Natural killer cell treated with Interleukin-12 subunit alpha and Interleukin-12 subunit beta and Interleukin-15 and Interleukin-18, amount 100 ng/mL, for 72 hours (primary cell): ENCODE measurements at places on chromosomes 3 and 15. TPM values are rescaled to one million over a fixed set of nuclear protein-coding genes. Genes with fewer than 3 reads are reported as not detected.

DNA sequence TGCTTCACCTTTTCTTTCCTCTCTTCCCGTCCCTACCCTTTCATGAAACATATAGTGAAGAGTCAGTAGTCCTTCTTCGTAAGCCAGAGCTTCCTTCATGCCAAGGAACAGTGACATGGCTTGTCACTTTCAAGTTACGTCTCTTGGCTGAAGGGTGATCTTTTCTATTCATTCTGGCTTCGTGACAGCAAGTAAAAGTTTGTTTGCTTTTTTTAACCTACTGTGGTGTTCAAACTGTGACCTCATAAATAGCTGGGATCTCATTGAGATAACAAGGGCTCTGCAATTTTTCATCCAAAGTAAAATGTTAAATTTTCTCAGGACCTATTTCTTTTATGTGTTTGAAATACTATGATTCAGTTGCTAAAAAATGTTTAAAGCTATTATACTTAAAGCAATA lies 10.5 kb downstream of the CDIN1 start:
- DNase-seq, result no peak

DNA sequence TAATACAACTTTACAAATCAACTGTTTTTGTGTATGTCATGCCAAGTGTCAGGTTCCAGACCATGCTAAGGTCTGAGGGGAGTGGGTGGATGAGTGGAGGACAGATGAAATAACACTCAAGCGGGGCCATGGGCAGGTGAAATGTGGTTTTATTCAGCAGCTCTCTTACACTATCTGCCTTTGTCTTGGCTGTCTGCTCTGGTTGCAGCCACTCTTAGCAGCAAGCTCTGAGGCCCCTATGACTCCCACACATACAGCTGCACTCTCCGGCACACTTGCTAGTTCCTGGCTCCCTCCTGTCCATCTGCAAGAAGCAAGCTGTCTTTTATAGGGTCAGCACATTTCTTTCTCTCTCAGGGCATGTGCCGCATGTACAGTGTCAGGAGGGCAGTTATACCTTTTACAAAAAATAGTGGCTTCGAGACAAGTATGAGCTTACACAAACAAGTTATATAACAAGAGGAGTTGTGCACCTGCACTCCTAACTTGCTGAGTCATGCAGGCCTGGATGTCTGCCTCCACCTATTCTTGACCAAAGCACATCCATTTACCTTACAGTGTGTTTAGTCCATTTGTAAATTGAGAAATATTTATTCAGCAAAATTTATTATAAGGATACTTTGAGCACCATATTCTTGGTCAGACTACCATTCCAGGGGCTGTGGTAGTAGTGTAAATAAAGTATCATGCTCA lies 683.7 kb upstream of the CBLB start:
- no peak for DNase-seq

ZSCAN2 gene
- total RNA-seq, result 9.2 TPM

DNA sequence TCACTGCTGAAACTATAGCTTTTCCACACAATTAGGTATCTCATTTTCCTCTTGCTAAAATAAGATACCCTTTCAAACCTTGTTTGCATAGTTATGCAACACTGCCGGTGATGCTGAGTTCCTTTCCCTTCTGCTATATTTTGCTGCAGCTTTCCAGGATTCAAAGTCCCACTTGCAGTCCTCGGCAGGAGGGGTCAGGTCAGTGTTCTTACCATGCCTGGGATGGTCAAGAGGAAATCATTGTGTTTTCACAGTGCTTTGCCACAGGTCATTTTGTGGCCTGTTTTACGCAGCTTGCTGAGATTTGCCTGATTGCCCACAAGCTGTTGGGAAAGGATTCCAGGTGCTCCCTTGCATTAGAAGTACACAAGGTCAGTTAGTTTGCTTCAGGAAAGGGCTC lies 156.9 kb downstream of the B3GALNT1 start:
- no peak for DNase-seq

ETFA gene
- 120 TPM for total RNA-seq

FOXL2NB gene
- total RNA-seq, result not detected

GRCh38 chr3:117217760-117218316 lies 508.3 kb downstream of the TUSC7 start:
- no peak for DNase-seq

GRCh38 chr3:123752228-123752627 lies 131.9 kb downstream of the MYLK start:
- no peak for DNase-seq

GRCh38 chr15:97966924-97967620 lies 6.6 kb downstream of the ARRDC4 start:
- no peak for DNase-seq

RTP1 gene
- total RNA-seq, result not detected

GRCh38 chr15:60301024-60301423 lies 96.8 kb downstream of the ANXA2 start:
- no peak for DNase-seq

- DNase-seq, result peak; percentile 22
Observed at GRCh38 chr3:51712038-51712420, 5.2 kb downstream of the GRM2 start.

CCR2 gene
- 2.5 TPM for total RNA-seq

DNA sequence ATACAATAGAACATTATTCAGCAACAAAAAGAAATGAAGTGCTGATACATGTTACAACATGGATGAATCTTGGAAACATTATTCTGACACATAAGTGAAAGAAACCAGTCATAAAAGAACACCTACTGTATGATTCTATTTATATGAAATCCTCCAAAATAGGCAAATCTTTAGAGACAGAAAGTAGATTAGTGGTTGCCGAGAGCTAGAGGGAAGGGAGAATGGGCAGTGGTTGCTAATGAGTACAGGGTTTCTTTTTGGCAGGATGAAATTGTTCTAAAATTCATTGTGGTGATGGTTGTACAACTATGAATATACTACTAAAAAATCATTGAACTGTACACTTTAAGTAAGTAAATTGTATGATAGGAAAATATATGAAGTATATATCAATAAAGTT lies 6.3 kb upstream of the LRRC58 start:
- no peak for DNase-seq

DNA sequence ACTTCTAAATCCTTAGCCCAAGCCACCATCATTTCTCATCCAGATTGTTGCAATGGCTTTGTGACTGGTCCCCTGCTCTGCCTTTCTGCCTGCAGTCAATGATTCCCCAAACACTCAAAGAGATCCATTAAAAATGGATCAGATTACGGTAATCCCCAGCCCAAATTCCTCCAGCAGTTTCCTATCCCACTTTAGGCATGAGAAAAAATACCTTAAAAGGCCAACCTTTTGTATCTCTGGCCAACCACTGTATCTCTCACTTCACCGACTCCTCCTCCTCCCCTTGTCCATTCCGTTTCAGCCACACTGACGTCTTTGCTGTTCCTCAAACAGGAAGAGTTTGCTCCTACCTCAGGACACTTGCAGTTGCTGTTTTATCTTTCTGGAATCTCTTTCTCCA lies 20.9 kb upstream of the IL1RAP start:
- DNase-seq, result no peak

GRCh38 chr15:99452010-99452409 lies 113.8 kb upstream of the MEF2A start:
- DNase-seq, result peak; percentile 37

TMCO5A gene
- total RNA-seq, result not detected

GRCh38 chr15:83993591-83993990 lies 242.0 kb upstream of the GOLGA6L4 start:
- DNase-seq, result no peak

BMF gene
- 4.6 TPM for total RNA-seq

DNA sequence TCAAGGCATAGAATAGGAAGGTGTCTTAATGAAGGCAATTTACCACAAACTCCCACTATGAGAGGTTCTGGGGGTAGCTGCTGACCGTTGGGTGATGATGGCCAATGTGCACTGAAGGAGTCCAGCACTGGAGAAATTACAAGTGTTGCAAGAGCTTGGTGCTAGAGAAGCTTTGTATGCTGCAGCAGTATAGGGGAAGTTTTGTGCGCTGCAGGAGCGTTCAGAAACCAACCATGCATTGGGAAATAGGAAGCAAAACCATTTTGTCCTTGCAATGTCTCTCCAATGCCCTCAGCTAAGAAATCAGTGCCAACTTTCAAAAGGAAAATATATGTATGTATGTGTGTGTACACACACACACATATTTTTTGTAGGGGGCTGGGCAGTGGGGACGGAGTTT lies 441.6 kb upstream of the NAALADL2 start:
- DNase-seq, result no peak

GRCh38 chr15:70902107-70902506 lies 9.5 kb downstream of the LRRC49 start:
- DNase-seq, result no peak

DNA sequence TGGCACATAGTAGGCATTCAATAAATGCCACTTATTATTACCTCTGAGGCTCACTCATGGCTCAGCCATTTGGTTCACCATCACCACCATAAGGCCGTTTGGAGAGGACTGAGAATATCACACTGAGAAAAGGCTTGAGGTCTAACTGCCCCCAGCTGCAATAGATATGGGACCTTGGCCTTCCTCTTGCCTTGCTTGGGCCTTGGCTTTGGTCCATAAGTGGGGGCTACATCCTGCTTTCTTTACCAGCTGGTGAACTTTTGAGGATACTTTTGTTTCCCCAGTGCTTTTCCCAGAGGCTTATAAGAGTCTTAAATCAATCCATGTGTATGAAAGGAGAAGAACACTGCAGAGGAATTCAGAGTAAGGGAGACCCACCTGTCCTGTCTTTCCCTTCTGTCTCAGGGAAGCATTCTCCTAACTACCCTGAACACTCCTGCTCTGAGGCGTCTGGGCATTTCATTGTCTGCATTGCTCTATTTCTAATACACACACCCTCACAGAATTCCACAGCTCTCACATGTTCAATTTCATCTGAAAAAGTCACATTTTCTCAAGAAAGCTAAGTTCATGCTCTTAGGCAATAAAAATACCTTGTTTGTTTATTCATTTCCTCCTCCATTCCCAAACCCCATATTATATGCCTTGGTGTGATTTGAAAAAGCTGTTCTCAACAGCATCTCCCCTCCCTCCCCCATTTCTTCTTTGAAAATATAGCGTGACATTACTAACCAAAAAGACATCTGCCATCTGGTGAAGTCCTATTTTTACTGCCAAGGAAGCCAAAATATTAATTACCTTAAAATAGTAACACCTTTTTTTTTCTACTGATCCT lies 22.5 kb upstream of the KCNMB2 start:
- no peak for DNase-seq

GRCh38 chr3:123780656-123781055 lies 103.5 kb downstream of the MYLK start:
- no peak for DNase-seq

ALCAM gene
- total RNA-seq, result 8.0 TPM

- no peak for DNase-seq
Observed at GRCh38 chr3:165768680-165769079, 68.5 kb downstream of the BCHE start.

DNA sequence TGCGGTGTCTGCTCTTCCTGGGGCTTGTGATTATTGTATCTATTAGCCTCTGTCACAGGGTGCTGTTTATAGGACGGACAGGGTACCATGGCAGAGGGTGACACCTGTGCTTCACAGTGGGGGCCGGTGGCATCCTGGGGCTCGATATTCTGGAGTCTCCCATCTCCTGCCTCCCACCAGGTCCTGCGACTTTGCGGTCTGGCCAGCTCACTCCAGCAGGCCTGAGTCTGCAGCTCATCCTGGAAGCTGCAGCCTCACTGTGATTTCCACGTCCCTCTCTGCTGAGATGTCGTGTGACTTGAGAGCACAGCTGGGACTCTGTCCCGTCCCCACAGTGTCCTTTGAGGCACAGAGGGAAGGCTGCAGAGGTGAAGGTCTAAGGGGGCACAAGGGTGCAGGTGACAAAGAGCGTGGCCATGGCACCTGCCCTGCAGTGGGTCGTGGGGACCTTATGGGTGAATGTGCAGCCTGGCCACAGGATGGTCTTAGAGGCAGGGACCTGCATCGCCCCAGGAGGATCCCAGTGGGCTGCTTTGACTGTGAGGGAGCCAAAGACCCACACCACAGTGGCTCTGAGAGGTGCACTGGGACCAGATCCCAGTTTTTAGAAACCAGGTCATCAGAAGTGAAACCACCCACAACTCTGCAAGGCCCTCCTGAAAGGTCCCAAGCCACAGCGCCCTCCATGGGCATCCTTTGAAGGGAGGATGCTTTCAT lies 172.8 kb downstream of the KLF13 start:
- DNase-seq, result no peak

SLC2A2 gene
- total RNA-seq, result not detected

DNA sequence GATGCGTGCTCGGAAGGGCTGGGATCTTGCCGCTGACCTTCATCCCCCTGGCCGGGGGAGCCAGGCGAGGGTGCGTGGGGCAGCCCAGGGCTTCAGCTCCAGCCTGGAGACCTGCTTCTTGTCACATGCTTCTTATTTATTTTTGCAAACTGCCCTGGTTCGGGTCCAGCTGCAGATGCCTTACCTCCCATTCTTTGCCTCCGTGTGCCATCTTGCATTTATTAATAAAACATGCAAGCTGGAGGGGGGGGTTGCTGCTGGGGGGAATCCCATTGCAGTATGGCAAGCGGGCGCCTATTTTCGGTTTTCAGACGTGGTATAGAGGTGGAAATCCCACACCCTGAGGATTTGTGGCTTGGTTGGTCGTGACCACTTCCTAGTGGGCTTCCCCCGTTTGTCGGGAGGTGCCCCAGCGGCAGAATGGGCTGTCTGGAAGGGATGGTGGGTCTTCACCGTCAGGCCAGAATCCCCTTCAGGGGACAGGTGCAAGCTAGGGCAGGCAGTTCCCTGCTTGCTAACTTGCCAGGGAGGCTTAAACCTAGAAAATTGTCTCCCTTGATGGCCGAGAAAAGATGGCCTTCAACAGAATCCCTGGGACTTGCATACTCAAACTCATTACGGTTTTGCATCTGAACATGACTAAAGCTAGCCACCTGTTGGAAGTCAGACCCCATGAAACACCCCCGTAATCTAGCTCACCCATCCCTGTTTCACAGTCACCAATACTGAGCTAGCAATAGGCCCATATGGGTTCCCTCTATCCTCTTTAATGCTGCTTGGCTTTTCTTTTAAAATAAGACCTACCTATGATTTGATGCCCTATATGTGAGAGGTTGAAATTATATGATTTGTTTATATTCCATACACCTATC lies 569 bp downstream of the TMEM266 start:
- peak; percentile 77 for DNase-seq

GRCh38 chr3:155425396-155425795 lies 131.9 kb upstream of the STRIT1 start:
- no peak for DNase-seq

DNA sequence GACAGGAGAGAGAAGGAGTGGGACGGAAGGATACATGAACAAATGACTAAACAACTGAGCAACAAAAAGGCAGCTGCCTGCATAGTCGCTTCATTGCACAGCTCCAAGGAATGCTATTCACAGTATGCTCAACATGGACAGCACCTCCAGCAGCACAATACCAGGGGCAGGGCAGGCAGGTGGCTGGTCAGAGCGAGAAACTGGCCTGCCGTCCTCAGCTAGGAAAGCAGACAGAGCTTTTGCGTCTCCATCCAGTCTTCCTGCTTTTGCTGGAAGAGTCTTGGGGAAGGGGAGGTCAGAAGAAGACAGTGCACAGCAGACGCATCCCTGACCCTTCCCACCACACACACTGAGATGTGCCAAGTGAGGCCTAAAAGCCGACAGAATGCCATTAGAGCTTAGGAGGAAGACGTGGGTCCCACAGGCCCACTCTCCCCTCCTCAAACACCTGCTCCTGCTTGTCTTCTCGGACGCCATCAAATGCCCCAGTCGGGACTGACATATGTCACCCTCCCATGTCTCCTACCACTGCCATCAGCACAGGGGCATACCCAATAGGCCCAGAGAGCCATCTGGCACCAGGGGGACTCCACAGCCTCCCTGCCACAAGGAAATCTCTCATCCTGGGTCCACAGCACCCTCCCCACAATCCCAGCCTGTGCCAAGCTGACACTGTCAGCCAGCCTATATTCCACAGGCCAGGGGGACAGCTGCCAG lies 3.9 kb downstream of the RAB6B start:
- no peak for DNase-seq

GRCh38 chr15:51706926-51707608 lies 25.8 kb downstream of the SCG3 start:
- DNase-seq, result no peak

DNAJB11 gene
- 84.2 TPM for total RNA-seq
